ENCODE measurements at places on chromosomes 12 and 14. TPM values are rescaled to one million over a fixed set of nuclear protein-coding genes. Genes with fewer than 3 reads are reported as not detected.

Gene SPATA7
- total RNA-seq: 5.6 TPM

Gene SERPINA6
- not detected for total RNA-seq

Gene LYZ
- not detected for total RNA-seq

Gene GALNT8
- total RNA-seq: not detected

Gene SLC38A4
- 0.10 TPM for total RNA-seq

Gene FAM90A1
- total RNA-seq: not detected

Gene MYH6
- total RNA-seq: 0.05 TPM

Gene NKX2-1
- not detected for total RNA-seq

Gene GPR162
- total RNA-seq: 0.30 TPM

All from mammary microvascular endothelial cell (primary cell).